ENCODE measurements at places on chromosomes 11 and 22.

GRCh38 chr22:46229701-46230100 is 20.4 kb downstream of the CDPF1 start:
- DNase-seq: no peak

GRCh38 chr11:128627666-128628324 is 40.4 kb upstream of the ETS1 start:
- DNase-seq: no peak

DNA sequence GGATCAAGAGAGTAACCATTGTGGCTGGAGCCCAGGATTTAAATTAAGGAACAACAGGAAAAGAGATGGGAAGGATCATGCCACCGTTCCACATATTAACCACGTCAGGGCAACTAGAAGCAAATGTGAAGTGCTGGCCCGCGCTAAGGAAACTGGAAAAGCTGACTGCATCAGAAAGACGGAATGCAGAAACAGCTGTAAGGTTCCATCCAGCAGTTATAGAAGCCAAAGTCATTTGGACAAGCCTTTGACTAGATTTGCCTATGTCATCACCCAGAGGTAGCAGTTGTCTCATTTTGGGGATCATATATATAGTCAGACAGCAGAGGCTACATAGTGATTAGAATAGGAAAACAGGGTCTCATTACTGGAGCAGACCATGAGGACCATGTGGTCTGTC is 43.0 kb upstream of the CRTAM start:
- no peak for DNase-seq

GRCh38 chr11:10568486-10568941 is at the start of gene LYVE1:
LYVE1 (minus strand) TSS chr11:10568665; CDS start chr11:10568532, 133 bp downstream.
- DNase-seq: no peak

GRCh38 chr11:117930668-117931330 is 1.6 kb upstream of the TMPRSS13 start:
- DNase-seq: no peak

GRCh38 chr22:33919391-33920196 is 682 bp downstream of the LARGE1 start:
- no peak for DNase-seq

GRCh38 chr11:101459020-101459419 is 124.8 kb downstream of the TRPC6 start:
- no peak for DNase-seq

DNA sequence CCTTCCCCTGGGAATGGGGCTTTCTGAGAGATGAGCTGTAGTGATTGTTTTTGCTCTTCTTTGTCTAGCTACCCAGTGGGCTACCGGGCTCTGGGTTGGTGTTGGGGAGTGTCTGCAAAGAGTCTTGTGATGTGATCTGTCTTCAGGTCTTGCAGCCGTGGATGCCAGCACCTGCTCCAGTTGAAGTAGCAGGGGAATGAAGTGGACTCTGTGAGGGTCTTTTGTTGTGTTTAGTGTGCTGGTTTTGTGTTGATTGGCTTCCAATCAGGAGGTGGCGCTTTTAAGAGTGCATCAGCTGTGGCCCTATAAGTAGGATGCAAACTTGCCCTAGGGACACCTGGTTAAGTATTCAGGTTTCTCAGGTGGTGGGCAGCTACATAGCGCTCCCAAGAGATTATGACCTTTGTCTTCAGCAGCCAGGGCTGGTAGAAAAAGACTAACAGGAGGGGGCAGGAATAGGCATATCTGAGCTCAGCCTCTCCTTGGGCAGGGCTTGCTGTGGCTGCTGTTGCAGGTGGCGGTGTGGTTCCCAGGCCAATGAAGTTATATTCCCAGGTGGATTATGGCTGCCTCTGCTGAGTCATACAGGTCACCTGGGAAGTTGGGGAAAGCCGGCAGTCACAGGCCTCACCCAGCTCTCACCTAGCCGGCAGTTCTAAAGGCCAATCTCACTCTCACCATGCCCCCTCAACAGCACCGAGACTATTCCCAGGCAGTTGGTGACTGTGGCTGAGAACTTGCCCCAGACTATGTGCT is 315.7 kb upstream of the C11orf87 start:
- no peak for DNase-seq

Data from epithelial cell of prostate (primary cell).